G401 (cell line): ENCODE measurements at places on chromosomes 11 and 22. TPM values are rescaled to one million over a fixed set of nuclear protein-coding genes. Genes with fewer than 3 reads are reported as not detected.
A peak's percentile ranks its signal among the peaks of the same experiment; 100 is the strongest.

Gene CSRP3
- total RNA-seq, result not detected in 2 replicates

Gene RIC3
- not detected in 2 replicates for total RNA-seq

Gene MRGPRX3
- total RNA-seq, result not detected in 2 replicates

Gene OLFML1
- 39.3 and 54.5 TPM in 2 replicates for total RNA-seq

Gene SLC25A45
- 1.1 TPM in 1 of 2 replicates, not detected in the other for total RNA-seq

Gene KCNE3
- total RNA-seq, result not detected in 2 replicates

Gene MSANTD2
- 12.2 and 13.5 TPM in 2 replicates for total RNA-seq

Gene PATE2
- total RNA-seq, result not detected in 2 replicates

Gene SMIM35
- total RNA-seq, result not detected in 2 replicates

Gene FXYD2
- total RNA-seq, result not detected in 2 replicates

Gene CST6
- not detected in 2 replicates for total RNA-seq

Gene MCHR1
- 0.34 TPM in 1 of 2 replicates, not detected in the other for total RNA-seq

- DNase-seq, result no peak
These were observed 9.3 kb upstream of the TYR start for GRCh38 chr11:89168396-89168795.

GRCh38 chr22:36385491-36386350, 2.0 kb downstream of the MYH9 start:
- peak; percentile 66 for DNase-seq

DNA sequence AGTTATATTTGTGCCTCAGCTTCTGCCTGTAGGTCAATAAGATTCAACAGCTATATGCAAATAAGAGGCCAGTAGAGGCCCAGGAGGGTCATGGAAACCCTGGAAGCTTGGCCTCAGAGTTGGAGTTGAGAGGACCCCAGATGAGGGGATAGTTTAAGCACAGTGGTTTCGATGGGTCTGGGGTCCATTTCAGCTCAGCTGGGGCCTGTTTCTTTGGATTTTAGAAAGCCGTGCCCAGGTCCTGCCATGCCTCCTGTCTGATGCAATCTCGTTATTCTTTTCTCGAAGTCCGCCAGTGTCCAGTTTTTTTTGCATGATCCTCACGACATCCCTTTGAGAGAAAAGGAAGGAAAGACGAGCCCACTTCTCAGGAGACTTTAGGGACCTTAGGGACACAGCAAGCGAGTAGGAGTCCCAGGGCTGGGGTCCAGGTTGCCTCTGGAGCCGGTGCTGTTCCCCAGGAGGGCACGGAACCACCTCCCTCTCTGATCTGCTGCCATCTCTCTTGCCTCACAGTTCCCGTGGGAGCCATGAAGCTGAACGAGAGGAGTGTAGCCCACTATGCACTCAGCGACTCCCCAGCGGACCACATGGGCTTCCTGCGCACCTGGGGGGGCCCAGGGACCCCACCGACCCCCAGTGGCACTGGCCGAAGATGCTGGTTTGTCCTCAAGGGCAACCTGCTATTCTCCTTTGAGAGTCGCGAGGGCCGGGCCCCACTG, 2.6 kb upstream of the SMDT1 start:
- no peak for DNase-seq

GRCh38 chr22:30906411-30906810, 62.2 kb downstream of the MORC2 start:
- no peak for DNase-seq

- DNase-seq, result no peak
These were observed 51.1 kb downstream of the TIMP3 start for GRCh38 chr22:32852395-32853251.

DNA sequence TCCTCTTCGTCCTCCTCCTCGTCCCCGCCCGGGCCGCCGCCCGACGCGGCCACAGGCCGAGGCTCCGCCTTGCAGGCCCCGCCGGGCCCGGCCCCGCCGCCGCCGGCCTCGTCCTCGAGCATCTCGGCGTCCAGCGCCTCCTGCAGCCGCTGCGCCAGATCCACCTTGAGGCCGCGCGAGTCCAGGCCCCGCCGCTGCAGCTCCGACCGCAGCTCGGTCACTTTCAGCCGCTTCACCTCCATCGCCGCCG, 417 bp downstream of the HNRNPUL2 start:
- peak; percentile 32 for DNase-seq

DNA sequence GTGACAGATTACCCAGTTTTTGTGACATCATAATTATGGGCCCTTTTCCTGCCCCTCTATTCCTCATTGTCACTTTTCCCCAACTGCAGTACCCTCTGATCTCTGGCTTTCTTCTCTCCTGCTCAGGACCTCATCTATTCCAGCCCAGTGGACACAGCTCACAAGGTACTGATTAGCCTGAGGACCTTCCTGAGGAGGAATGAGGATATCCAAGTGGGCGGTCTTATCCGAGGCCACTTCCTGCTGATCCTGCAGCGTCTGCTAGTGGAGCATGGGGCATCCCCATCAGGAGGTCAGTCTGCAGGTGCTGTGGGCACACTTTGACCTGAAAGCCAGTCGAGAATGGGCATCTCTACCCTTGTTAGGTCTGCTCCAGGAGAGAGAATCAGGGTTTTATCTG, 24.5 kb upstream of the CCDC134 start:
- no peak for DNase-seq

DNA sequence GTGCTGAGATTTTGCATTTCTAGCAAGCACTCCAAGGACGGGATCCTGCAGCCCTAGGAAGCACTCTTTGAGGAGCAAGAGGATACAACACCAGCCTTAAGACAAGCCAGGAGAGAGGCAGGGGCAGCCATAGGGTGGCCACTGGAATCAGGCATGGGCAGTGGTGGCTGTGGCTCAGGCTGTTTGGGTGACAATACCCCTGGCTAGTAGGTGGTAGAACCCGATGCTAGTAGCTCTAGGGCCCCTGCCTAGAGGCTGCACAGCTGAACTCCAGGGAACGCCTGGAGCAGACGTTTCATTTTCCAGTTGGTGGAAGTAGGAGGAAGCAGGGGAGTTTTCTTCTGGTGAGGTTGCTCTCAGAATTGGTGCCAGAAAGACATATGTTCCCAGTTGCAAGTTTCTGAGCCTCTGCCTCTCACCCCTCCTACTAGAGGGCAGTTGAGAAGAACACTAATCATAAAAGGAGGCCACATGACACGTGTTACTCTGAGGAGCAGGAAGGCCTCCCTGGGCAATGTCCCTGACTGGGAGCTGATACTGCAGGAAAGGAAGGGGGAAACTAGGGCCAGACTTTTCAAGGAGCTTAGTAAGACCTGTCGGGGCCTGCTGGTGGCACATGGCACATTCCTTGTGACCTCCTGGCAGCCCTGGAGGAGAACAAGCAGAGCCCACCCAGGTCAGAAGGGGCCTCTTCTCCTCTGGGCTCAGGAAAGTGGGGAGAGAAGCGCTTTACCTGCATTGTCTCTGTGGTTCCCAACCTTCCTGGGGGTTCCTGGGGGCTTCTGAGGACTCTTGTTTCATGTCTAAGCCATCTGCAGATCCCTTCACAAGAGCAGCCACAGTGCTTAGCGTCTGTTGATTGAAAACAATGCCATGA, 56.6 kb upstream of the DRD2 start:
- DNase-seq, result no peak

- no peak for DNase-seq
These were observed 174.2 kb upstream of the DDI1 start for GRCh38 chr11:103862094-103862801.

DNA sequence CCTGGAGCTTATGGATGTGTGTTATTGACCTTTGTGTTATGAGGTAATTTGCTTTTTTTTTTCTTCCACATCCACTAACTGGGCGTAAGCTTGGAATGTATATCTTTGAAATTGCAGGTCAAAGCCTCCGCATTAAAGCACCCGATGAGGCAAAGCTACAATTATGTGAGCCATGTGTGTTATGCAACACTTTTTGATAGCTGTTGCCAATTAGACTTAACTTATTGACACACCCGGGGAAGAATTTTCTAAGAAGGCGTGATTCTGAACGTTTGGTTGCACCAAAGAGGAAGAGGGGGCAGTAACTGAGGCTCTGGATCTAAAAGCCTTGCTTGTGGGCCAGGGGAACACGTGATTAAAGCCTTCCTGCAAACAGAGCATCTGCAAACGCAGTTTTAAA, 610 bp upstream of the TEX12 start:
- no peak for DNase-seq

- DNase-seq, result peak; percentile 7
These were observed 22.8 kb downstream of the PPARA start for GRCh38 chr22:46173152-46173551.

DNA sequence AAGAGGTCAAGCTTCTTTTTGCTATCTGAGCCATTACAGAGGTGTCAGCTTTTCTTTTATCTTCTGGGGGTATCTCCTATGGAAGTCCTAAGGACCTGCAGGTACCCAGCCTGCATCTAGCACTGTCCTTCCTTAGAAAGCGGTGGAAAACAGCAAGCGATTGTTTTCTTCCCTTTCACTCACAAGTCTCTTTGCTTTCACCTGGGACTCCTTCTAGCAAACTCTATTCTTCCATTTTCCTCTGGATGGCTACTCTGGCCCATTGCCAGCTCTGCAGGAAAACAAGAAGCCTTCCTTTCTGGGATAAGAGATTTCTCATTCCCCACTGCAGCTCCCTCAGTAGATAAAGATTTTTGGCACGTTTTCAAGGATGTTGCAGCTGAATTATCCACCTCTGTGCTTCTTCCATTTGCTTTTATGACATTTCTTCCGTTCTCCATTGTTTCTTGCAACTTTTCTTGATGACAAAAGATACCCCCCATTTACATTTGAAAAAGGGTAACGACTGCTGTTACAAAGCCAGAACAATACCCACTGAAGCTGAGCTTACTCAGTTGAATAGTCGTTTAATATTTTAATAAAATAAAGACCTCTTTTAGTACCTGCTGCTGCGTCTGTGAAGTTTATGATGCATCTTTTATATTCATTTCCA, 40.2 kb upstream of the BDNF start:
- no peak for DNase-seq

DNA sequence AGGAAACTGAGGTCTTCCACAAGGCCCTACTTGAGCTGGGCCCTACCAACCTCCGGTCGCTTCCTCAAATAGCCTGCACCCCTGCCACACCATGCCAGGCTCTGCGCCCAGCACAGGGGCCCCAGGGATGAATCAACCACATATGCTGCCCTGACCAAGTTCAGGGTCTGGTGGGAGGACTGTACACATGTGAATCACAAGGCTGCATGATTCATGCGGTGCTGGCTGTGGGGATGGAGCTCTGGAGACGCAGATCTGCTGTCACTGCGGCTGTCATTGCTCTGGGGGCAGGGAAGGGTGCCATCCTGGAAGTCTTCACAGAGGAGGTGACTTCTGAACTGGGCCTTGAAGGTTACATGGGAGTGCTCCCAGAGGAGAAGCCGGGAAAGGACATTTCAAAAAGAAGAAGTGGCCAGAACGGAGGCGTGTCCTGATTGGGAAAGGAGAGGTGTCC, 21.5 kb downstream of the CYTH4 start:
- no peak for DNase-seq

- DNase-seq, result no peak
These were observed 53.6 kb upstream of the GRK3 start for GRCh38 chr22:25510876-25511275.

DNA sequence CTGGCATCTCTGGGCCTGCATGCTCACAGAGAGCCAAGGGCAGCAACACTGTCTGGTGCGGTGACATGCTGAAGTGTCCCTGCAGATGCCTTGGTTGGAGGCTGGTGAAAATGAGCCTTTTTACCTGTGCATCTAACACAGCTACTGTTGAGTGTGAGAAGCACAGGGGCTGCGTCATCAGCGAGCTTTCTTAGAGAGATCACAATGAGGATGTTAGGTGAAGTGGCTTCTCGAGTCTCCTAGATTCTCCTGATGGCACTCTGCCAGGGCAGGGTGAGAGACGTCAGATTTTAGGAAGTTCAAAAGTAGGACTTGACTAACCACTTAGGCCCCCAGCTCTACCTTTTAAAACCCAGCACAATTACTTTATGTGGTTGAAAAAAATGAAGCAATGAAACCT, 3.6 kb upstream of the SLC15A3 start:
- DNase-seq, result no peak

DNA sequence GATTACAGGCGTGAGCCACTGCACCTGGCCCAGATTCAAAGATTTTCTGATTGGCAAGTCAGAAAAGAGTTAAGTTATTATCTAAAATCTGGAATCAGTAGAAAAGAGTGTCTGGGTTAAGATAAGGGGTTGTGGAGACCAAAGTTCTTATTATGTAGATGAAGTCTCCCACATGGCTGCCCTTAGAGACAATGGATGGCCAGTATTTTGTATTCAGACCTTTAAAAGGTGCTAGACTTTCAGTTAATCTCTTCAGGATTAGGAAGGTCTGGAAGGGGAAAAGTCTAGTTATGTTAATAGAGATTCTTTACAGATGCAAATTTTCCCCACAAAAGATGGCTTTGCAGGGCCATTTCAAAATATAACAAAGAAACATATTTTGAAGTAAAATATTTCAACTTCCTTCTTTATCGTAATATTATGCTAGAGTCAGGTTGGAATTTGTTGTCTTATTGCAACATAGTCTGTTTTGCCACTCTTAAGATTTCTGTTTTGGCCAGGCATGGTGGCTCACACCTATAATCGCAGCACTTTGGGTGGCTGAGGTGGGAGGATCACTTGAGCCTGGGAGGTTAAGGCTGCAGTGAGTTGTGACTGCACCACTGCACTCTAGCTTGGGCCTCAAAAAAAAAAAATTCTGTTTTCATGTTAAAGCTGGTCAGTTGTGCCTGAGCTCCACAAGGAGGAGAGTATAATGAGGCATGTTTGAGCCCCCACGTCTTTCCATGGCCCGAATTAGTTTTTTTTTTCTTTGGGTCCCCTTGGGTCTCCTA, 14.0 kb downstream of the GRAMD1B start:
- no peak for DNase-seq

GRCh38 chr11:134640536-134640935, 228.5 kb upstream of the B3GAT1 start:
- DNase-seq, result no peak

DNA sequence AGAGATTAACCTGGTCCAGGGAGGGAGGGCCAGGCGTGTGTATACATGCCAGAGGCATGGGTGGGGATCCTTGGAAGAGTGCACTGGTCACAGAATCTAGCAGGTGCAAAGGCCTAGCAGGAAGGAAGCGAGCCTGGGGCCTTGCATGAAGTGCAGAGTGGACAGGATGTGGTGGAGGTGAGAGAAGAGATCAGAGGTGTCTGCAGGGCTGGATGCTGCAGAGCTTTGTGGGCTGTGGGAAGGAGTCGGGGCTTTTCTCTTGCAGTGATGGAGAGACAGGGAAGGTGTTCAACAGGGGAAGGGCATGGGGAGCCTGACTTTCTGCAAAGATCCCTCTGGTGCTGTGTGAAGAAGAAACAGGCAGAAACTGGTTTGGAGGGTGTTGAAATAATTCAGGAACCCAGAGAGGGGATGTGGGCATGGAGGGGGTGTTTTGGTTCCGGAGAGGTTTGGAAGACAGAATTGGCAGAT, 2.5 kb upstream of the TPST2 start:
- DNase-seq, result no peak

DNA sequence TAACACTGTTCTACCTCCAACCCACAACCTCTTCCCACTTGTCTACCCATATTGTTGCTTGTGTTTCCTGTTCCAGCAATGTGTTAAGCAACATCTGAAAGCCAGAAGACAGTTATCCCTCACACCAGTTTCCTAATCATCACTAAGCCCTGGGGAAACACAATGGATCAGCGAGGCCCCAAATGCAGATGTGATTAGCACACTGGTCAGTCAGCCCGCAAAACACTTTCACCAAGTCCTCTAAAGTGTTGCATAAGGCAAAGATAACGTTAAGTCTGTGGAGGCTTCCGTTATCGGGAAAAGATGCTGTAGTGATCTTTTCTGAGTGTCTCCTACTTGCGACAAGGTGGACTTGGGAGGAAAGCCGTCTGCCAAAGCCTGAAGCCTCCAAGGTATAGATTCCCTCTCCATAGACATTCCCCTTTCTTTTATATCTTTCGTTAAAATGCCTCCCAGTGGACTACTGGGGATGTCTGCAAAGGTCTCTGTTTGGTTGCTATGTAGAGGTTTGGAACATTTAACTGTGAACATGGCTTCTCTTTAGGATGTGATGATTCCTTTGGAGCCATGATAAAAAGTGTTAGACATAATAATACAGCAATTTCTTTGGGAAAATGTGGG, at the start of gene MS4A3:
MS4A3 (plus strand) TSS at position 317 of the 621 bp plus-strand sequence. CDS start 4,496 bp downstream, outside the sequence.
- no peak for DNase-seq
